CD4-positive, alpha-beta T cell treated with Interleukin-6 at 100 ng/mL for 8 hours (primary cell): ENCODE measurements at places on chromosomes 2 and 18.
A peak's percentile ranks its signal among the peaks of the same experiment; 100 is the strongest.

GRCh38 chr18:39840406-39840805, 2114.6 kb upstream of the PIK3C3 start:
- DNase-seq, result no peak

GRCh38 chr2:24164416-24164973, 10.4 kb upstream of the FAM228A start:
- no peak for DNase-seq

DNA sequence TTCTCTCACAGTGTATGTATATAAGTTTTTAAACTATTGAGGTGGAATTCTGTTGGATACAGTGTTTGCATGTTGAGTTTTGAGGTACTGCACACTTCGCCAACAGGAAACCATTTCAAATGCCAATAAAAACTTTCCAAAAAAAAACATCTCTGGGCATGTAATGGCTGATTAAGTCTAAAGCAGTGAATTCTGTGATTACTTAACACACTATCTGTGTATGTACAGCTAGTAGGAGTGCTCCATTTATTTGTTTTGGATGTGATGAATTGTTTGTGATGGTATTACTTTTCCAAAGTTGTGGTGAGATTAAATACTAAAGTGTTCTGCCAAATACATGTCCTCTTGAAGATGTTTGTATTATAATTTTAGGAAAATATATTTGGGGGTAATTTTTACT, 31.1 kb downstream of the MMADHC start:
- DNase-seq, result no peak

- no peak for DNase-seq
Measured at GRCh38 chr2:208320686-208321085, 54.6 kb downstream of the PIKFYVE start.

GRCh38 chr18:62637807-62638687, 77.3 kb upstream of the PHLPP1 start:
- peak; percentile 31 for DNase-seq

GRCh38 chr2:144890828-144891227, 370.9 kb upstream of the ZEB2 start:
- DNase-seq, result no peak

DNA sequence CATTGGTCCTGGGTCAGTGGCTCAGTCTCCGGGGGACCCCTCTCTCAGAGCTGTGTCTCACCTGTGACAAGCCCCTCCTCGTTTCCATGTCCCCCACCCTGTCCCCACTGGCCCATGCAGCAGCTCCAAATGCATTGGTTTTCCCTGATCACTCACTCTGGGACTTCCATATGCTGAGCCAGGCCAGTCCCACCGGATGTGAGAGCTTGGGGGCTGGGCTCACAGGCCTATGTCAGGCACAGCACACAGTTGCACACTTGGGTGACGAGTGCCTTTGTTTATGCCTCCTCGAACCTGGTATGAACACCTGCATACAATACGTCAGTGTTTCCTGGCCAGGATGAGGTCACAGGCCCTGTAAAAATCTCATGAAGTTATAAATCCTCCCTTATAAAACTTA, 232.5 kb downstream of the TFCP2L1 start:
- no peak for DNase-seq

DNA sequence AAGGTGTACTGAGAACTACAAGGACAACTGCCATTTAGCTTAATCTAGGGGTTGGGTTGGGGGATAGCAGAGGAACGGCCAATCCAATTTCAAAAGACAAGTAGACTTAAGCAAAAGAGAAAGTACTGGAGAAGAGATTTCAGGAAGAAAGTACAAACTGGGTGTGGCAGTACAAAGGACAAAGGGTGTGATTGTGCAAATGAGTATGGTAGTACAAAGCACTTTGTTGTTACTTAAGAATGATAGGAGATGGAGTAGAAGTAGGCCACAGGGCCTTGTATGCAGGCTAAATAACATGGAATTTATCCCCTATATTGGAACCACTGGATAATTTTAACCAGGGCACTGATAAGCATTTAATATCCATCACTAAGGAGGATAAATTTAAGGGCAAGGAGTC, 4.7 kb upstream of the ORC2 start:
- DNase-seq, result no peak

DNA sequence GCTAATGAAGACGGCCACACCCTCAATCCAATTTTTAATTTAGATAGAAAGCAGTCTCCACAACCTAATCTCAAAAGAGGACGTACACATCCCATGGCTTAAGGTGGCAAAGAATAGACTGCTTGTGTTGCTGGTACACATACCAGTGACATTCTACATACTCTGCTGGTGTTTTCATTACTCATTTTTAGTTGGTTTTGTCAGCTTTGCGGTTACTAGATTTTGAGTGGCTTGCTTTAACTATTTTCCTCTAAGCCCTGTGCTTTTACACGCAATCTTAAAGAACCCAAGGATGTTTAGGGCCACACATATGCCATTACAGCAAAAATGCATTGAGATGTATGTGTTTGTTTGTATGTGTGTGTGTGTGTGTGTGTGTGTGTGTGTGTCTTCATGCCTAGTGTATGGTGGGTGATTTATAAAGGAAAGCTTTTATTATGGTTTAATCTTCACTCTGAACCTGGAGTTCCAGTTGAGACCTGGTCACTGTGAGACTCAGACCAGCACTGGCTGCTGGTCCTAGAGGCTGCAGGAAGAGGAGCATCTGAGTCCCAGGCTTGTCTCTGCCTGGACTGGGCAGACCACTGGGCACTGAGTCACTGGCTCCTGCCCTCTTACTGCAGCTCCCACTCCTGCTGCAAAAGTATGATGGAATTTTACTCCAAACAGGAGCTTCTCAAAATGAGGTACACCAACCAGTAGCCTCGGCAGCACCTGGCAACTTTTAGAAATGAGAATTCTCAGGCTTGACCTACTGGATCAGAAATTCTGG, 415.9 kb downstream of the NBAS start:
- DNase-seq, result no peak

DNA sequence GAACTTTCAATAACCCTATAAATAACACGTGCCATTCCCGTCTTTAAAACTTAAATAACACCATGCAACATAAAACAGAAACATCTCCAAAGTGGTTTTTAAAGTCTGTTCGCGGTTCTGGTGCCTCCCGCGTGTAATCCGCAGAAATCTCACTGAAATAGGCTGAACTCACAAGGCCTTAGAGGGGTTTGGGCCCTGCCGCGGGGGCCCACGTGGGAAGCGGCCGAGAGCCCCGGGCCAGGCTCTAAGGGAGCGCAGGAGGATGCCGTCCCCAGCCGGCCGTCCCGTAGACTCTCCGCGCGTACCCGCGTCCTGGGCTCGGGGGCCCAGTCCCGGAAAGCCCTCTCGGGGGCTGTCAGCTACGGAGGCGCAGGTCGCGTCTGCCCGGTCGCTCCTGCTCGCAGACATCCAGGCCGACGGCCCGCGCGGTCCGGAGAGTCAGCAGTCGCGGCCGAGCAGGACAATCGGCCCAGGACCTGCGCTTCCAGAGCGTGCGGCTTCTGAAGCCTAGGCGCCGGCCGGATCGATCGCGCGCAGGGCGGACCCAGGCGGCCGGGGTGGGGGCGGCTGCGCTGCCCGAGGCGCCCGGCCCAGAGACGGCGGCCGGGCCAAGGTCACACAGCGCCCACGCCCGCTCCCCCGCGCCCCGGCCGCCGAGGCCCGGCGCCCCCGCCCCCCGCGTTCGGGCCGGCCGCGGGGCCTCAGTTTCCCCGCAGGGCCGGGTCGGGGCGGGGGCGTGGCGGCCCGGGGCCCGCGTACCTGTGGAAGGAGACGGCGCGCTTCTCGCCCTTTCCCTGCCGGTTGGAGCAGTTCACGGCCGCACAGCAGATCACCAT, 558 bp downstream of the THAP4 start:
- DNase-seq, result no peak

GRCh38 chr2:151111599-151112278, 149.9 kb downstream of the RBM43 start:
- DNase-seq, result no peak

DNA sequence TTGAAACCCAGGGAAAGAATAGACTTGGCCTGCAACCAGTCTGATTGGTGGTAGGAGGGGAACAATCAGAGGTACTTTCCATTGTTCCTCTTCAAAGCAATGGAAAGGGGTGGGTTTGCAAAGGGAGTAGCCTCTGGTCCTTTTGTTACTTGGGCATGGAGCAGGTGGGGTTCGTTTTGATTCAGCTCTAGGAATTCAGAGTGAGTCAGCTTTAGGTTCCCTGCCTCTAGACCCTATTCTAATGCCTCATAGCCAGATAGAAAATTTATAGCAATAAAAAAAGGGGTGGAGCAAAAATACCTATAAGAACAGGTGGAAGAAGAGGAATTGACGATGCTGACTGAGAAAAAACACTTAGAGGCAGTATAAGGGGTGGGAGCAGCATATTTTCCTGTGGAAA, 636.4 kb downstream of the PLCL1 start:
- no peak for DNase-seq

GRCh38 chr2:58110765-58111164, 64.2 kb downstream of the VRK2 start:
- no peak for DNase-seq

DNA sequence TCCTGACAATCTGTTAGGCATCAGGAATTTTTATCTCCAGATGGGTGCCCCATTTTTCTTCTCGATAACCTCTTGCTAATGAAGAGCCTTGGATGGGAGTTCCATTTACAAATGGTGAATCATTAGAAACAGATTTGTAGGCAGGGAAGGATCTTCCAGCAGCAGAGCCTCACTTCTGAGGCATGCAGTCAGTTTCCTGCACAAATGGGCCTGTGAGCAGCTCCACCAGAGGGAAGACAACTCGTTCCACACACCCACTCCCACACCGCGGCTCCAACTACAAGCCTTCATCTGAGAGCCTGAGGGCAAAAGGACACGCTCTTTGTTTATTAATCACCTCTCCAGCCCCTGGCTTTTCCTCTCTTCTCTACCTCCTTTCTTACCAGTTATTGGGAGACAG, 108.5 kb downstream of the CTAGE1 start:
- no peak for DNase-seq
